ENCODE measurements at places on chromosomes 11 and 22.

- DNase-seq, result no peak
These were observed 78.8 kb upstream of the TOP3B start for GRCh38 chr22:22061085-22062077.

GRCh38 chr11:122248939-122249338 lies 132.9 kb upstream of the BLID start:
- DNase-seq, result no peak

DNA sequence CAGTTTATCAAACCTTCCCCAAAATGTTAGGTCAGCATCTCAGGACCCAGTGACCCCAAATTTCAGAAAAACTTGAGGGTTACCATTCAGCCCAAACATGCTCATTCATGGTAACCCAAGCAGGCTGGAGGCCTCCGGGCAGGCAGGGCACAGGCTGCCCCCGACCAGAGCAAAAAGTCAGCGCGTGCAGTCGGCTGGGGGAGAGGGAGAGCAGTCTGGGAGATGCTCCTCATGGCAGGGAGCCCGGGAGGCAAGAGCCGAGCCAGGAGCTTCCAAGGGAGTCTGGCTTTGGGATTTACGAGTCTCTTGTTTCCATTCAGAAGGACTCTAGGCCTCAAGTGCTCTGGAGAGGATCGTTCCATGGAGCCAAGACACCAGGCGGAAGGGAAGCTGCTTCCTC lies 45.7 kb downstream of the RPUSD4 start:
- DNase-seq, result no peak

DNA sequence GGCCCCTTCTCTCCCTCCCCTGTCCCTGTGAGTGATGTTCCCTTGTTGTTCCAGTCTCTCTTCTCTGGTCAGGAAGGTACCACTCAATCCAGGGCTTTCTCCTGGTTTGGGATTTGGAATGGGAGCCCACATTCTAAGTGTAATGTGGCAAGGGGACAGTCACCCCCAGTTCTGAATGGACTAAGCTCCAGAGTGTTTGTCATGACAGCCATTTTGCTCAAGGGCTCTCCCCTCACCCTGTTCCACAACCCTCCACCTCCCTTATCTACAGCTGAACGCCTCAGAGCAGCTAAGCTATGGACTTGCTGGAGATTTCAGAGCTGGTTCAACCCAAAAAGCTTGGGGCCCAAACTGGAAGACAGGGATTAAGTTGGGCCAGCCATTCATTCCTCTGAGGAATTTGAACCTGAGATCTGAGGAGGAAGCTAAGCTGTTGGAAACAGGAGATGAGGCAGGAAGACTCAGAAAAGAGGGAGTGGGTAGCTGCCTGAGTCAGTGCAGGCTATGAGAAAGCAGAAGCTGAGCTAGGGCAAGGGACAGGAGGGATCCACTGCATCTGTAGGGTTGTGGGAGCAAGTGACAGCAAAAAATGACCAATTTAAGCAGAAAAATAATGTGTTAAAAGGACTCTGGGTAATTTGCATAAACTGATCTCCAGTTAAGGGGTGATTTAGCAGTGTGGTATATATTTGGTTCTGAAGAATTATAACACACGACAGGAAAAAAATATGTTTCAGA lies 22.9 kb upstream of the FCHSD2 start:
- no peak for DNase-seq

DNA sequence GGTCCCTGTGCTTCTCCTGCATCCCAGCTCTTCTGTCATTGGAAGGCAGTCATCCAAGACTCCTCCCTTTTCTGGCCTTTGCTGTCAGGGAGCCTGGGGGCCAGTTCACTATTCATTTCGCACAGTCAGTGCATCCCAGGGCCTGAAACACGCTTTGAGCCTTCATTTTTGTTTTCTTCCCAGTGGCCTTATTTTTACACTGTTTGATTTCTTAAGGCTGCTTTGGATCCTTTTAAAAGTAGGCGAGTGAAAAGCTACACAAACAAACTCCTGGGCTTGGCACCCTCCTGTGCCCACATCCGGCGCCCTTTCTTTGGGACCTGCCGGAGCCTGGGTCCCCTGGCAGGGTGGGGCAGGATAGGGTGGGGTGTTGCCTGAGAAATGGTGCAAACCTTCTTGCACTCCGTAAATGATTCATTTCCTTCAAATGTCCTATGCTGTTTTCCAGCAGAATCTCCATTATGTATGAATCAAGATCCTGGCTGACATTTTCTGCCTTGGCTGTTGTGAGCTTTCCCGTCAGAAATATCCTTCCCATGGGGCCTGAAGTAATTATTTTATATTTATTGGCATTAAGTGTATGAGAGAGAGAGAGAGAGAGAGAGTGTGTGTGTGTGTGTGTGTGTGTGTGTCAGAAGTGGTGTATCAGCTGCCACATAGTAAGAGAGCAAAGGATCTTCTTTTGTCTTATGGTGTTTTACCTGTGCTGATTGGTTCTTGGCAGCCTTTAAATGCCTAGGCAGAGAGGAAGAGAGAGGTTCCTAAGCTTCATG lies 45.6 kb downstream of the BCR start:
- DNase-seq, result no peak

GRCh38 chr22:22194931-22195264 lies 49.7 kb upstream of the VPREB1 start:
- no peak for DNase-seq

- DNase-seq, result no peak
These were observed 20.1 kb downstream of the PRDM11 start for GRCh38 chr11:45166604-45166897.

Measured in stimulated activated CD4-positive, alpha-beta T cell treated with anti-CD3 and anti-CD28 coated beads, Interleukin-12 subunit alpha, Interleukin-12 subunit beta, amount 100 ng/mL, for 4 hours (primary cell).